ENCODE measurements at places on chromosomes 5 and 9. TPM values are rescaled to one million over a fixed set of nuclear protein-coding genes. Genes with fewer than 3 reads are reported as not detected.

DNA sequence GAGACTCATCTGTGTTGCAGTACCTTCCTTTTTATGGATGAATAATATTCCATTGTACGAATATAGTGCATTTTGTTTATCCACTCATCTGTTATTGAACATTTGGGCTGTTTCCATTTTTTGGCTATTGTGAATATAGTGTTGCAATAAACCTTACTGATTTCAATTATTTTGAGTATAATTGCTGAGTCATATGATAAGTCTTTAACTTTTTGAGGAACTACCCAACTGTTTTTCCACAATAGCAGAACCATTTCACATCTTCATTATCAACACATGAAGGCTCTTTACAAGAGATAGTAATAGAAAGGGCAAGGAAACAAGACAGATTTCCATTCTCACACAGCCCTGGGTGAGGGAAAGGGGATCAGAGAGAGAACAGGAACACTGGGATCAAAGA is 329.2 kb downstream of the RAB3C start:
- no peak for DNase-seq

Gene SLC9A3
- polyA plus RNA-seq, result 1.0 TPM

Gene GGTA1
- polyA plus RNA-seq, result not detected

GRCh38 chr5:60722416-60722815 is 22.4 kb upstream of the DEPDC1B start:
- DNase-seq, result no peak

DNA sequence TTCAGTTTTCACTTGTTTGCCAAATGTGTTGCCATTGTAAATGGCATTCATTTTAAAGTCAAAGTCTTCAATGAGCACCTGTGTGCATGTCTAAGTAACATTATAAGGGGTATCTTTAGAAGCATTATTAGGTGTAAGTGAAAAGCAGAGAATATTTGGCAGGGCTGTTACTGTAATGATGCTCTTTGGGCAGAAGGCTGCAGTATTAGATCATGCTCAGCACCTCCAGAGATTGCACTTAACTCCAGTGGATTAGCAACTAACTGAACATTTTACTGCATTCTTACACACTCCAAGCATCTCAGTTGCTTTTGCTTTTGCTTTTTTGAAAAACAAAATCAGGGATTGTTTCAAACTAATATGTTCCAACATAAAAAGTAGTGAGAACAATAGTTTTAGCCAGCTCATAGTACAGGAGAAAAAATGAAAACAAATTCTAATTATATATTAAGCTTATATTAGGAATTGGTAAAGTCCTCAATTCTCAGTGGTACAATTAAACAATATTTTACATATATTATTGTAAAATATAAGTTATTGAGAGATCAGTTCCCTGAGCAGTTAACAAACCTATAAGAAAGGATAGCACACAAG is 1740.9 kb upstream of the CDH9 start:
- no peak for DNase-seq

Data from AG04450 (cell line).